ENCODE measurements at places on chromosomes 13 and 19.
A peak's percentile ranks its signal among the peaks of the same experiment; 100 is the strongest.

- peak; percentile 12 for DNase-seq
Observed at GRCh38 chr19:44576843-44577565, 36.4 kb upstream of the IGSF23 start.

- no peak for DNase-seq
Observed at GRCh38 chr19:47779524-47780214, 1.2 kb downstream of the SELENOW start.

DNA sequence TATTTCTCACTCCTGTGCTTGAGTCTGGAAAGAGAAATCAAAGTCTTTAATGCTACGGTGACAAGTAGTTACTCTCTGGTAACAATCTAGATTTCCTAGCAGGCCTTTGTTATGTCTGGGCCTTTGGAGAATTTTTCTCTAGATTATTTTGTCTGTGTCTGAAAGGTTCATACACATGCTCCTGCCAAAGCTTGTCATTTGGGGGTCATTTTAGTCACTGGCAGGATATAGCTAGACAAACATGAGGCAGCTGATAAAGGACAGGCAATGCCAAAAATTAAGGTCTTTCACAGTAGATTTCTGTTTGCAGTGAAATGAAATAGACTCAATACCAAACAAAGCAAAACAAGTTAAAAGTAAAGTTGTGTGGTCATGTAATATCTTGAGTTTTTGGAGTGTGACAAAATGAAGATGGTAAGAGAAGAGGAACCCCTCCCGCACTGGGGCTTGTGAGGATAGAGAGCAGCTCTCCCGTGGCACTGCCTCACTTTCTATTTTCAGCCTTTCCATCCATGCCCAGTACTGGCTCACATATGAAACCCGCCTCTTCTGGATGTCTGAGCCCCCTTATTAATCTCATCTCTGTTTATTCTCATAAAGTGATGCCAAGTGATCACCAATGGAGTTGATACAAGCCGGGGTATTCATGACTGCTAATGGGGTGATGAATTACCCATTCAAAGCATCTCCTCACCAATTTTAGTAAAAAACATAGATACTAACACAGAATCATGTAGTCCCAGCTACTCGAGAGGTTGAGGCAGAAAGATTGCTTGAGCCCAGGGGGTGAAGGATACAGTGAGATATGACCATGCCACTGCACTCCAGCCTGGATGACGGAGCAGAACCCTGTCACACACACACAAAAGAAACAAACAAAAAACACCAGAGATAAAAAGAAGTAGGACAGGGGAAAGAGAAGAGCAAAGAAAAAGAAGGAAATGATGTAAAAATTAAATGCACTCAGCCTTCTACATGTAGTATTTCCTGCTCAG, 389.3 kb downstream of the FGF14 start:
- DNase-seq = no peak

- DNase-seq = no peak
Observed at GRCh38 chr13:65964672-65965071, 1265.5 kb downstream of the PCDH9 start.

DNA sequence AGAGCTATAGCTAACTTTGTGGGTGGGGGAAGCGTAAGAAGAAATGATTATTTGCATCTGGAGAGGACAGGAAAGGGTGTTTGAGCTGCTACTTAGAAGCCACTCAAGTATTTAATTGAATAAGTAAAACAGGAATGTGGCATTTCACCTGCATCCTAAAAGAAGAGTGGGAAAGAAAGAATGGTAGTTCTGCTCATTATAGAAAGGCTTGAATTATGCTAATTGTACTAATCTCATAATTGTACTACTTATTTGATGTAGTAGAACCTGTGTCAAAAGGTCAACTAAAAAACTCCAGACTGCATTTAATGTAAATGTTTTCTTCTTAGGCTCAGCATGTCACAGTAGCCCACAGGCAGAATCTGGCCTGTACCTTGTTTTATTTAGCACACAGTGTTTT, 113.6 kb downstream of the RNF17 start:
- DNase-seq = no peak

DNA sequence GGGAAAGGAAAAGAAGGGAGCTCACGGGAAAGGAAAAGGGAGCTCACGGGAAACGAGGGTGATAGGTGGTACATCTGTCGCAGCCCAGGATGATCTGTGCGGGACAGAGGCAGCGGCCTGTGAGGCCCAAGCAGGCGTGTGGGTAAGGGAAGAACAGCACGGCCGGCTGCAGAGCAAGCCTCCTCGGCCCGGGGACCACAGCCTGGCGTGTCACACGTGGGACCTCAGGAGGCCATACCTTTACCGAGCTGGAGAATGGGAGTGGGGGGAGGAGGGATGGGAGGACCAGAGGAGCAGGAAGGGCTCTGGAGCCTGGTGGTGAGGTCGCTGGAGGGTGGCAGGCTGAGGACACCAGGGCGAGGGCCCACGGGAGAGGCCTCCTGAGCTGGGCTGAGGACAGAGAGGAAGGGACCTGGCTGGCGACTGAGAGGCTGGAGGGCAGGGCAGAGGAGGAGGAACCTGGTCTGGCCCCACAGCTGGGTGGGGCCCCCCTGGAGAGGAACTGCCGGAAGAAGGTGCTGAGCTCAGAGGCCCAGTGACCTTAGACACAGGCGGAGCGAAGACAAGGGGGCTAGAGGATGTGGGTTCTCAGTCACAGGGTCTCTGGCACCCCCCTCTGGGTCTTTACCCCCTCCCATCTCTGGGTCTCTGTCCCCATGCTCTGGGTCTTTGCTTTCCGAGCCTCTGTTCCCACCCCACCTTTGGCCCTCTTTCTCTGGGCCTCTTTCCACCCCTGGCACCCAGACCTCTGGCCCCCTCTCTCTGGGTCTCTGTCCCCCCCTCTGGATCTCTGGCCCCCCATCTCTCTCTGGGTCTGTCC, 2.9 kb upstream of the FTL start:
- DNase-seq = no peak

Measured in NCI-H2081 (cell line).